Activated effector memory CD4-positive, alpha-beta T cell treated with anti-CD3 and anti-CD28 coated beads, Interleukin-2, amount 50 U/mL, for 16 hours (primary cell): ENCODE measurements at places on chromosomes 2 and 18.
A peak's percentile ranks its signal among the peaks of the same experiment; 100 is the strongest.

DNA sequence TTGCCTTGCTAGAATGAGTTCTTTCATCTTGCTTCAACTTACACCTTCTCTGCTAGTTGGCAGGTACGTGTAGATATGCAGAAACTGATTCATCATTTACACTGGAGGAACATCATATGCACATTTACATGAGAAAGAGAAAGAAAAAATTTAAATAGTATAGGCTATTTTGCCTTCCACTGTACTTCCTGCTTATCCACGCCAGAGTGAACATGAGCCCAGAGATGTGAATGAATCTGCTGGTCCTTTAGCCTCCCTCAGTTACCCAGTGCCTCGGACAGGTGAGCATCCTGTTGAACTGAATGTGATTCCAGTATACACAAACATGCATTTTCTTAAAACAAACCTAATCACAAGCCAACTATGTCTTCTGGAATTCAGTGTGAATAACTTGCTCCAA, 83.6 kb downstream of the SESTD1 start:
- DNase-seq, result no peak

DNA sequence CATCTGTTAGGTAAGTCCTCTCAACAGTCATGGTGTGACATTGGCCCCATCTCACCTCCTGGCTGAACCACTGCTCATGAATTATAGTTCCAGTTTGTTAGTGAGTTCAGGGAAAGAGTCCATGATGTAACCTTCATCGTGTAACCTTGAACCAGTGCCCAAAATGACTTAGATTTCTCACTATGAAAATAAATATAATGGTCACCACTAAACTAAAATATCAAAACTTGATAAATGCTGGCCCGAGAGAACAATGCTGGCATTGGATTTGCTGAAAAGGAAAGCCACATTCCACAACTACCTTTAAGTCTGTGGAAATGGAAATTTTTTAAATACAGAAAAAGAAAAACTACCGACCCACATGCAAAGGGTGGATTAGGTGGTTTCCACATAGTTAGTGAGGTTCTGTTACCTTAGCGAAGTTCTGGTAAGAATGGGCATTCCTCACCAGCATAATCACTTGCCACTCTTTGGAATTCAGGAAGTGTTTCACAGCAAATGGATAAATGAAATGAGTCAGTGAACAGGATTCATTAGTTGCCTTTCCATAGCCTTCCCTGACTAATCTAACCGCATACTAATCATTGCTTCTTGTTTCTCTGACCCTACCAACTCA, 133.9 kb upstream of the CTAGE1 start:
- DNase-seq, result no peak

DNA sequence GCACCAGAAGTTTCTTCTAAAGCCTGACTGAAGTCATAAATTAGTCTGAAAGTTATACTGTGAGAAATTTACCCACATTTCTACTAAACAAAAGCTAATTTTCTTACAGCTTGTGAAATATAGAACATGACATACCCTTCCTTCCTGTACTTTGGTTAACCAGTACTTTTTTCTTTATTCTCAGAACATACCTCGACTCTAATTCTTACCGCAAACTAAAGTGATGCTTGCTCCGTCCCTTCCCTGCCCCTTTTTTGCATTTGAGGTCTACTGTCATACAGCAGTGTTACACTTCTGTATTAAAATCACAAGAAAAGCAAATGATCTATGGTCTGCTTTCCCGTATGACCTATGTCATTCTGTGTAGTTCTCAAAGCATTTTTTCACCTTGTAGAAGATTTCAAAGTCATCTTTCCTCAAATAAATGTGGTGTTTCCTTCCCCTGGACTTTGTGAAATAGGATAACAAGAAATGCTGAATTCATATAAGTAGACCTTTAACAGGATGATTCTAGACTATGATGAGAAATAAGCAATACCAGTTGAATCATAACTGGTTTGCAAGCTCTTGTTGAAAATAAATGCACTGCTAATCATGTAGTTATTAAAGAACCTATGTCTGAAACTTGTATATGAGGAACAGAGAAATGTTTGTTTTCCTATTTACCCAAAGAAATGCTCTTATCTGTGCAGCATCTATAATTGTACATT, 30.4 kb downstream of the CYTIP start:
- peak; percentile 79 for DNase-seq

- DNase-seq, result no peak
Measured at GRCh38 chr2:9380702-9381628, 42.4 kb downstream of the ITGB1BP1 start.

DNA sequence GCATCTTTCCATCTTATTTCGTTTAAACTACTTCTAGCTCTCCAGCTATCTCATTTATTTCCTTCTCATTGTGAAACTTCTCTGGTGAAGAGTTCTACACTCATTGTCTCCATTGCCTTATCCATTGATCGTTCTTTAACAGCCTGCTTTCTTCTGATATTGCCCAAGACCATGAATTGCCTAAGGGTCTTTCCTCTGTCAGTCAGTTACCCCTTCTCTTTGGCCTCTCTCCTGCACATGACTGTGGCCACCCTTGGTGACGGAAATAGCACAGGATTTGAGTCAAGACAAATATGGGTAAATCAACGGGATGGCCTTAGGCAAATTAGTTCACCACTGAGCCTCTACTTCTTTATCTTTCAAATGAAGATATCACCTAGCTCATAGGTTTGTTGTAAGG, 26.6 kb downstream of the NHEJ1 start:
- no peak for DNase-seq

- no peak for DNase-seq
Measured at GRCh38 chr2:118221536-118222272, 133.4 kb downstream of the INSIG2 start.

GRCh38 chr18:54906331-54907185, 52.7 kb downstream of the CCDC68 start:
- DNase-seq, result no peak

- no peak for DNase-seq
Measured at GRCh38 chr2:208101716-208102631, 22.4 kb downstream of the CRYGD start.

DNA sequence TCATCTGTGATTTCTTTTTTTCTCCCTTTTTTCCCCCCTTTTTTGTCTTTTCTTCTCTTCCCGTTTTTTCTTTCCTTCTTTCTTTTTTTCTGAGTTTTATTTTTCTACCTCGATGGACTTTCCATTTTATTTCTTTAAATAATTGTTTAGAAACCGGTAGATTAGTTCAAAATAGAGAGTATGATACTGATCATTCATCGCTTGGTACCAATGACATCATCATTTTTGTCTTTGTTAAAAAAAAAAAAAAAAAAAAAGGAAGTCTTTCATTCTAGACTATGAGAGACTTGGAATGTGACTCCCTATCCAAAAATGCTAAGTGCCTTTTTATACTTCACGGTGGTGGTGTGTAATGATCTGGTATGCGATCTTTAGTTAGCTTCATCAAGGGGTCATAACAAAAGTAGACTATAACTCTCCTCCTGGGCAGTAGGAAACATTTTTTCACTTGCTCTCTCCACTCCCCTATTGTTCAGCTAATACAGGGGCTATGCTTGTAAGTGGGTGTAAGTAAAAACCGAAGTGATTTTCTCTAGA, 1517.5 kb upstream of the ZEB2 start:
- no peak for DNase-seq

DNA sequence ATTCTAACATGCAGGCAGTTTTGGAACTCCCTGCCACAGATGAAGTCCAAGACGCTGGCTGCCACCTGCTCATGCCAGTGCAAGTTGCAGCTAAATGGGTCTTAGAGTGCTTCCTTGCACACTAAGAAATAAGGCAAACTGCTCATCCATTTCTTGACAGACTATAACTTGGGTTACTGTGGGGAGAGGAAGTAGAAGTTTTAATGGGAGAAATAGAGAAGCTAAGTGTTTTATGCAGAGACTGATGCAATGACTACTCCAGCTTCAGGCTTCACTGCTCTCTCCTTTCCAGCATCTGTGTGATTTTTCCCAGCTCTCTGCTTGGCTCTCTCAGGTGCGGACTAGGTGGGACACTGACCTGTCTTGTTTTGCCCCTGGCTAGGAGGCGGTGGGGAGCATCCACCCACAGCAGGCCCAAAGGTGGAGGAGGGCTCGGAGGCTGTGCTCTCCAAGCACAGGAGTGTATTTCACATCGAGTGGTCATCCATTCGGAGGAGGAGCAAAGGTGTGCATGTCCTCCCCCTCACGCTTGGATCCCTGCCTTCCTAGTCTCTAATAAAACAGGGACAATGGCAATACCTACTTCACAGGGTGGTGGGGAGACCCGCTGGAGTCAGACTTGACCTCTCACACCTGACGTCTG, 48.2 kb downstream of the SLC14A2 start:
- no peak for DNase-seq

DNA sequence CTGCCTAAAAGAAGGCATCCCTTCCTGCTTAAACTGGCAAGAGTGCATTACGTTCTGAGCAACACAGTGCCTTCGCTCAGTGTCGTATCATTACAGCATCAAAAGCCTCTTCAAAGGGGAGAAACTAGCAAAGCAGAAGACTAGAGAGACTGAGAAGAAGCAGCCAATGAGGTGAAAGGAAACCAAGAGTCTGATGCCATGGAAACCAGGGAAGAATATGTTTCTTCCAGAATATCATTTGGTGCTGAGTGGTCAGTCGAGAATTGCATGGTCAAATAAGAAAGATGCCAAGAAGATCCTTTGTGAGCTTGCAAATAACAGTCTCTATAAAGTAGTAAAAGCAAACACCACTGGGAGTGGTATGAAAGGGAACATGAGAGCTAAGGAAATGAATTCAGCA, 312.1 kb upstream of the CHST9 start:
- DNase-seq, result no peak

GRCh38 chr18:44759925-44760342, 79.2 kb downstream of the SETBP1 start:
- no peak for DNase-seq

GRCh38 chr2:30932870-30933269, 125.6 kb upstream of the CAPN13 start:
- DNase-seq, result no peak

GRCh38 chr2:173296235-173296634, 58.4 kb upstream of the CDCA7 start:
- no peak for DNase-seq

GRCh38 chr18:66900837-66901236, 296.9 kb upstream of the CDH19 start:
- DNase-seq, result no peak

DNA sequence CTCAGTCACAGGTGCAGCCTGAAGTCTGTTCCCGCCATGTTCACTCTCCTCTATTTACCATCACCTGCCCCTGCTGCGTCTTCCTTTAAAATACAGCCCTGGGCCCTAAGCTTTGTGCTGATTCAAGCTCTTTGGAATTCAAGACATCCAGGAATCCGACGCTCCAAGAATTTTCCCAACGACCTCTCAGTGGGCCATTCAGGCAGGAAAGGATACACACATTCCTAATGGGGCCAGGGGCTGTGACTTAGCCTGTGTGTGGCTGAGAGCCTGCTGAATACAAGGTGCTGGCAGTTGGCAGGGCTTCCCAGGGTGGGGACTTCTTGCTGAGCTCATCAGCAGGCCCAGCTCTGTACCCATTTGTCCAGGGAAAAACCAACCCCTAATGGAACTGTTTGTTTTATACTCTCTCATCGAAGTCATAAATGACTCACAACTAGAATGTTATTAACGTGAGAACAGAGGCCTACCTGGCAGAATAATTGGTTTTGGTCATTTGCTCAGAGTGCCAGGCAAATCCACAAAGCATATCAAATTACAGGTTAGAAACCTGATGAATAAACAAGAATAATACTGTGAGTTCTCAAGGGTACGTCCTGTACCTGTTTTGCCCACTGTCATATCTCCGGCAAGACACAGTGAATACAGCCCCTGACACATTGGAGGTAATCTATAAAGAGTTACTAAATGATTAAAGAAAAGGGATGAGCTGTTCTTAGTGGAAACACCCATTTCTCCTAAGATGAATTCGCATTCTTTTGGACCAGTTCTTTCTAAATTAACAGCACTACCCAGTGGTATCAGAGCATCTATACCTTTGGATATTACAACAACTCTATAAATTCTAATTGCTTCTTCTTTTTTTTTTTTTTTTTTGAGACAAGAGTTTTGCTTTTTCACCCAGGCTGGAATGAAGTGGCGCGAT, 12.6 kb upstream of the KCMF1 start:
- DNase-seq, result no peak

DNA sequence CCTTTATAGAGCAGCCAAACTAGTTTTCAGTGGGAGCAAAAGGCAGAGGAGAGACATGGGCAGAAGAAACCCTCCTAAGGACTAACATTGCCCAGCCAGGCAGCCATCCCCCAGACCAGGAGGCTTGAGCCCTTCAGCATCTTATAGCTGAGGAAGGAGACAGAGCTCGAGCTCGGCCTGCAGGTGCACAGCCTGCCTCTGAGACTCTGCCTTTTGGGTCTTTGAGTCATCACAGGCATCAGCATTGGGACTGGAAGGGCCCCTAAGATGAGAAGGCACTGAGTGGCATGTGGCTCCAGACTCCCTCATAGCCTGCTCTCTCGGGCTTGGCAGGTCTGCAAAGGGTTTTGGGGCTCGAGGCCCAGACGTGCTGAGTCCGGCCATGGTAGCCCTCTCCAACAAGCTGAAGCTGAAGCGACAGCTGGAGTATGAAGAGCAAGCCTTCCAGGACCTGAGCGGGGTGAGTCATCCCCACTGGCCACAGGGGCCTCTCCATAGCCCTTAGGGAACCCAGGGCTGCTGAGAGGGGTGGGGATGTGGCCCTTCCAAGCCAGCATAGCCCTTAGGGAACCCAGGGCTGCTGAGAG, 84.1 kb downstream of the EPAS1 start:
- DNase-seq, result no peak

GRCh38 chr2:100453853-100454252, 16.4 kb upstream of the NMS start:
- no peak for DNase-seq

DNA sequence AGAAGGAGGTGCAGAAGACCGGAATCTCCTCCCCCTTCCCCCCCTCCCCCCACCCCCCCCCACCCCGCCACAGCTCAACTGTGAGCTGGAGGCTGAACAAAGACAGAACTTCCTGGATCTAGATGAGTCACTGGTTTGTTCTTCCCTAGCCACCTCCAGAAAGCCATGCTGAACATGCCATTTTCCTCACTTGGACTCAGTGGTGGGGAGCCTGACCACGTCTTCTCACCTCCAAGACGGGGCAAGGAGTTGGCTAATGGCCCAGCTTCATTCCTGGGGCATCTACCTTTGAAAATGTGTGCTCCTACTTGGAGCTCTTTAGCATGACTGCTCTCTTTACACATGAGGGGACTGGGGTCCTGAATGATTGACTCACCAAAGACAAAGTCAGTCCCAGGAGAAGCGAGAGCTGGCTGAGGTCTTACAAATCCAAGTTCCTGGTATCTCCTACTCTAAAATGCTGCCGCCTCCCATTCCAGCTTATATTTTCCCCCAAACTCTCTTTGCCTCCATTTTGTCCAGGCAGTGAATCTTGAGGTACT, 22.6 kb upstream of the FZD5 start:
- DNase-seq, result no peak
